Mesothelial cell of epicardium (in vitro differentiated cells): ENCODE measurements at places on chromosomes 5 and 9. TPM values are rescaled to one million over a fixed set of nuclear protein-coding genes. Genes with fewer than 3 reads are reported as not detected.

The C5orf52 gene
- total RNA-seq, result not detected in 3 replicates

DNA sequence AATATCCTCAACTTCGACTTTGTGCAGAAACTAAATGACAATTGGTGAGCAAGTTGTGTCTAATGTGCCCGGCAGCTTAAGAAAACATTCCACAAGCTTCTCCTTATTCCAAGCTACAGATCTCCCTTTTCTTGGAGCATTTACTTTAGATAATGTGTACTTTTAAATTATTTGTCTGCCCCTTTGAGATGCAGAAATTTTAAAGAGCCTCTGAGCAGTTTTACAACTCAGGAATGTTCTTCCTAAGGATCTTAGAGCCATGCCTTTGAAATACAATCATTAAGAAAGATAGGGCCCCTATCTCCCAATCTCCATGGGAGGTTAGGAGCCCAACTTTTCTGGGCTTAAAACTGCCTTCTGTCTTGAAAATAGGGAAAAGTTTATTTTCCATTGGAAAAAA is 723.7 kb upstream of the COX7C start:
- DNase-seq, result no peak

DNA sequence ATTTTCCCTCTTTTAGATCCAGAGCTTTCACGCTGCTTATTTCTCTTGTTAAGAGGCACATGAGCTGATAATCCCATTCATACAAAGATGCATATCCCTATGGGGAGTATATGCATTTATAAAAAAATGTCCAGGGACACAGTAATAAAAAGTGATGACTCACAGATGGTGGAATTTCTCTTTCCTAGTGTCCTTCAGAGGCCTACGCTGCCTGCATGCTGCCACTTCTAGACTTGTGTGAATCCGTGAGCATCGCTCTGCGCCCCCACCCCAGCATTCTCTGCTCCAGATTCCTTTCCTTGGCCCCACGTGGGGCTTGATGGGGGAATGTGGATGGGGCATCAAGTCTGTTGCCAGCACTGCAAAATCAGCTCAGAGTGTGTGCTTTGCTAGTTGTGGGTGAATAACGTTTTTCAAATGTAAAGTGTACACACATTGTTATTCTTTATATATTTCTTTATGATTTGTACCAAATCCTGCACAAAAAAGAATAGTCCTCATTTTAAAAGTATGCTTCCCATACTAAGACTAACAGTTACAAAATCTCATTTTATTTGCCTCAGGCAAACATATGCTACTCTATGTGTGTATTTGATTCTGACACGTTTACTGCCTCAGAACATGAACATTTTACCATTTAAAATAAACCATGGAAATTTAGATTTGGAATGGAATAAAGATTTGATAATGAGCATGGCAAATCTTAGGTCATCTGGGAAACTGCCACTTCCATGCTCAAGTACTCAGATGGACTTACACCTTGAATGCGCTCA is 22.4 kb upstream of the RASGRF2 start:
- DNase-seq, result no peak

- DNase-seq, result no peak
Observed at GRCh38 chr5:27598576-27598975, 560.2 kb upstream of the CDH9 start.
